ENCODE measurements at places on chromosomes 2 and 18.

DNA sequence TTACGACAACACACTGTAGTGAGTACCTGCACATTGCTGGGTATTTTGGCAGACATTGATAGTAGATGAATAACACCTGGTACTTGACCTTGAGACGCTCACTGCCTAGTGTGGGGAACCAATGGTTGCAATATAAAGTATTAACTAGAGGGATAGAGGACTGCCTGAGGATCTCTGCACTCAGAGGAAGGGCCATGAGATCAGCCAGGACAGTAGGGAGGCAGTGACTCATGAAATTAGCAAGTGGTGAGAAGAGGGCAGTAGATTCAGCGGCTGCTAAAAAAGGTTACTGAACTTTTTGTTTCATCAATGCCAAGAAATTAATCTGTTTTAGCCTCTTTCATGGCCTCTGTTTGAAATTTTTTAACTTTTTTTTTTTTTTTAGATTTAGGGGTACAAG, 250.8 kb upstream of the TCF4 start:
- no peak for DNase-seq

GRCh38 chr18:48638896-48639771, 100.3 kb downstream of the CTIF start:
- no peak for DNase-seq

DNA sequence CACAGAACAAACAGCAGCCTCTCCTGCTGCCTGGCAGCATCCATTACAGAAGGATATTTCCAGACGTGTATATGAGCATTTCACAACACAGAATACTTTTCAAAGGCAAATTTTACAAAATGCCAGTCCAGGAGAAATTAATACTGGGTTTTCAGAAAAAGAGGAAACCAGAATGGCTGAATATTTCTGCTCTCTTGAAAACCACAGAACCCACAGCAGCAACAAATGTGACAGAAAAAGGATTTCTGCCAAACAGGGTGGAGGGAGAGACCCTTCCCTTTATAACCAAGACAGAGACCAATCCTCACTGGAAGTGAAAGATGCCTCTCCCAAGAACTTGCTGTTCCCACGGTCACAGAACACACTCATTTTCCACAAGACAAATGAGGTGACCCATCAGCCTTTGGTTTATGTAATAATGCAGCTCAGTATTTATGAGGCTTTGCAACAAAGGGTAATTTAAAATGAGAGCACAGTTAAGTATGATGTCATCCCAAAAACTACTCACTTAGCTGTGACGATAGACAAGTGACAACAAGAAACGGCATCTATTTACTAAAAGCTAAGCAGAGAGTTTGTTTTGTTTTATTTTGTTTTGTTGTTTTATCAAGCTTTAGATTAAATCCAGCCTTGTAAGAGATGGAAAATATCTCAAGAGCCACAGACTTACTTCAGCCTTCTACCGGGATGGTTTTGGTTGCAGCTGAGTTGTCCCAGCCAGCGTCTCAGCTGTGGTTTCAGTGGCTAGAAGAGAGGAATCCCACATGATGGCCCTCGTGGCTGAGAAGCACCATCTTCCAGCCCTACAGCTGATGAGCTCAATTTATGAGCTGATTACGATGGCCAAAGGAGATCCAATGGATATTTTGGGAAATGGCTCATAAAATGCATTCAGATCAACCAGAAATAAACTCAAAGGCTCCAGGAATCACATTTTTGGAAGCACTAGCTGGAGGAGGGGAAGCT, 249.3 kb upstream of the AGAP1 start:
- DNase-seq, result no peak

DNA sequence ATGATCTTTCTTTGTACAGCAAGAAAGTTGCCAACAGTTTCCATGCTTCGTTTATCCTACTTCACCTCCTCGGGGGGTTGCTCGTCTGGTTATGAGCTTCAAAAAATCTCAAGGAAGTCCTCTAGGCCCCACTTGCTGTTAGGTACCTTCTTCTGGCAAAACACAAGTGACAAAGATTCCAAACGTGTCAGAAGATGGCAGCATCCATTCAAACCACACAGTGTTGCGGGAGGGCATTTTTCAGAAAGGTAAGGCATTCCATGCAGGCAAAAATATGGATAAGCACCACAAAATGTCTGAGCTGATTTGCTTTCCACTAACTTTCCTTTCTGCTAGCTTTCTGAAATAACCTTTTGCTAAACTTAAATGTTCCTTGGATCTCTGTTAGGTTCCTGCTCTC, 13.2 kb upstream of the OR6B3 start:
- DNase-seq, result no peak

DNA sequence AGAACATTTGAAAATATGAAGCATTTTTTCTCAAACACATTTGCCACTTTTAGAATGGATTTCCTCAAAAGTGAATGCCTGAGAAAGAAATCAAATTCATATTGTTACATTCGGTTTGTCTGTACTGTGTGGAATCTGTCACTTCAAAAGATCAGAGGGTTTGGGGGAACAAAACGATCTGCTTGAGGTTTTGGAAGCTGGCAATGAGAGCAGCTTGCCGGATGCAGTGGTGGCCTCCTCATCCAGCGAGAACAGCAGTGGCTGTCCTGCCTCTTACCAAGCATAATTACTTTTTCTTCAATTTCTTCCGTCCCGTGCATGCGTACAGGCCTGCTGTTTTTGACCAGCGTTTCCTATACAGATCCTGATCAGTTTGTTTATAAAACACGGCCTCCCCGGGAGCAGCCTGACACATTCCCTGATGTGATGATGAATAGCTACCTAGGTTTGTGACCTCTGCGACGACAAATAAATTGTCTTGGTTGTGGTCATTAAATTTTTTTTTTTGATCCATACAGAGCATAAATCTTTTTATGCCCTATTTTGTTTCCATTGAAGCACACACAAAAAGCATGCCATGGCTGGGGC, 45.2 kb downstream of the ITGA6 start:
- no peak for DNase-seq

DNA sequence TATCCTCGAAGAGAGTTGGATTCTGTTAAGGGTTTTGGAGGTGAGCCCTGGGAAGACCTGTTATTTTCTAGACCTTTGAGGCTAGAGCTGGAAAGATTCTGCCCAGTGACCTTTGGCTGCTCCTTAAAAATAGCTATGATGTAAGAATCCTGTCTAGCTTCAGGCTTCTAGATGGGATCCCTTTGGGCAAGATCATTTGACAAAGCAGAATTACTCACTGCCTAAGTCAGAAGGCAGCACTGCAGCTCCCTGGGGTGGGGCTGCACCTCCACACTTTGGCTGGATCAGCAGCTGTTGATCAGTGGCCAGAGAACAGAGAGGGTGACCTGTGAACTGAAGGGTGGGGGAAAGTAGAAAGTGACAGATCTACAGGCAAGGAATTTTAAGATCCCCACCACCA, 103.8 kb downstream of the ASAP2 start:
- no peak for DNase-seq

DNA sequence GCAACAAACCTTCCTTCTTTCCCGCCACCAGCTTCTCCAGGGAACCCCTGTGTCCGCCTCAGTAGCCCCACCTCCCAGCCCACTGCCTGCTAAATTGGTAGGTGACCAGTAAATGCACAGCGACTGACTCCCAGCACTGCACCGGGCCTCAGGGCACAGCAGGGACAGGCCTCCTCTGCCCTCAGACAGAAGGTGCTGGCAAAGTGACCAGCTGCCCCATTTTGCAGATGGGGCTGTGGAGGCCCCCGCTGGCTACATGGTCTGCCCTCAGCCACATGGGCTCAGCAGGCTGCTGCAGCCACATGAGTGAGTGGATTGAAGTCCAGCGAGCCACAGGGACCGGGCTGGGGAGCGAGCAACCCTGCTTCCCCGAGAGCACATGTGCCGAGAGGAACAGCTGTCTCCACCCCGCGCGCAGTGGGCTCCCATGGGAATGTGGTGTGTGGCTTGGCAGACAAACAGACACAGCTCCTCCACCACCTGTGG, 7.8 kb upstream of the NPPC start:
- no peak for DNase-seq

DNA sequence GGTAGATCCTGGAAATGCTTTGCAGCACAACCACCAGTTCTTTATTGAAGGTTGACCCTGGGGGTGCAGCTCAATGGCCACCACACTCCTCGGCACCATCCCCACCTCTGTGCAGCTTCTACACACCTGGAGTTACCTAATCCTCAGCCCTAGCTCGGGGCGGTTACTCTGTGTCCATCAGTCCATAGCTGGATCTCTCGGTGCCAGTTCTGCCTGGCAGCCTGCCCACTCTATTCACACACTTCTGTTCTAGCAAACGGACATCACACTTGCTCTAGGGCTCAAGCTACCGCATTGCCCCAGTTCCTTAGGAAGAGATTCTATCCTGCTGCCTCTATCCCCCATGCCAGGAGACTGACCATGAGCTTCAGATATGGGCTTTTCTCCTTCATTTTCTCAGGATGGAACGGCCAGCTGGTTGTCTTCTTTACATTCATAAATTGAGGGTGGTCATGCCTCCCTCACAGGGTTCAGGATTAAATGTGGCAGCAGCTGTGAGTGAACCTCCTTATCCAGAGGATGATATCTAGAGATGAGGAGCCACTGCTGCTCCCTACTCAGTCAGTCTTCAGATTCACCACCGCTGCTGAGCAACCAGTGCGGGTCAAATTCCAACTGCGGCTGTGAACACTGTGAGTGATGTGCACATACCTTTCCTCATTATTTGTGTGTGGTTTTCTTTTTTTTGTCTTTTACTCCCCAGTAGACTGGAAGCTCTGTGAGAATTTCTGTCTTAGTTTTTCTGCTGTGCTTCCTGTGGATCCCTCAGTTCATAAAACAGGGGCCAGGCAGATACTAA, 66.9 kb upstream of the TRIB2 start:
- DNase-seq, result no peak

GRCh38 chr2:162164802-162165201, 12.8 kb upstream of the GCG start:
- no peak for DNase-seq

DNA sequence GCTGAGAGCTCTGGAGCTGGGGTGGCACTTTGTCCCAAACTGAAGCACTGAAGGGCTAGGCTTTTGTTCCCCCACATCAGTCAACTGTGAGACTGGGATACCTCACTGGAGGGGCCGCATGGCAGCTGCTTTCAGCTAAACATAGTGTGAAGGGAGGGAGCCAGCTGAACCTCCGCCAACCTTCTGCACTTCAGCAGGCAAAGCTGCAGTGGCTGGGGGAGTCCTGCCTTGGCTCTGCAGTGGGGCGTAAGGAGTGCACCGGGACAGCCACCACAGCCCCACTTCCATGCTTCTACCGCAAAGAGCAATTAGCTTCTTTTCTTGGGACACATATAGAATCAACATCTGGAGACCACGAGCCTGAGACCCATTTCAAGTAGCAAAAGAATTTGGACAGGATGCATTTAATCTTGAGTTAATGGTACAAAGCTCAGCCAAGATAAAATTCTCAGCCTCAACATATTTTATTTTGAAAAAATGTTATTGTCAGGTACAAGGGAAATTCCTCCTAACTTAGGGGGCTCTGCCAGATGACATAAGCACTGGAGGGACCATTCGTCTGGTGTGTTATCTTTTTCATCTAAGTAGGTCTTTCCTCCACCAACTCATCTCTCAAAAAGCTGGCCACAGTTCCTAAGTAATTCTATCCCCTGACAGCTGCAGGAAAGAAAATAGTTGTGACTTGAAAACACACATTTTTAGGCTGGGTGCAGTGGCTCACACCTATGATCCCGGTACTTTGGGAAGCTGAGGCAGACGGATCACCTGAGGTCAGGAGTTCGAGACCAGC, 25.6 kb upstream of the MYCN start:
- DNase-seq, result no peak

DNA sequence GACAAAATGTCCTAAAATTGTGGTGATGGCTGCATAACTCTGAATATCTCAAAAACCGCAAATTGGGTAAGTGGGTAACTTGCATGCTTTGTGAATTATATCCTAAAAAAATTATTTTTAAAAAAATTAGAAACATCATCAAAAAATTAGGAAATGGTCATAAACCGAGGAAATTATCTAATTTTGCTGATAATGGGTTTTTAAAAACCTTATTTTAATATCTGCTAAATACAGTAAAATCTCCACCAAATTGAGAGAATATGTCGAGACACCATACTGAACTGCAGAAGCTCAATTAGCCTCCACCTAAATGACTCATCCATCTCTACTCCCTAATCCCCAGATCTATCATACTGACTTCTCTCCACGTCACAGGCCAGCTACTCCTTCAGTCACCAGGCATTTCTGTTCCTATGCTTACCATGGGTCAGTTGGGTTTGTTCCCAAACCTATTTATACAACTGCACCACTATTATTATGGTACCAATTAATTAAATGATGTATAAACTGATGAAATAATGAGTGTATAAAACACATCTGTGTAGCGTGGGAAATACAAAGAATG, 36.1 kb downstream of the SPIRE1 start:
- no peak for DNase-seq

DNA sequence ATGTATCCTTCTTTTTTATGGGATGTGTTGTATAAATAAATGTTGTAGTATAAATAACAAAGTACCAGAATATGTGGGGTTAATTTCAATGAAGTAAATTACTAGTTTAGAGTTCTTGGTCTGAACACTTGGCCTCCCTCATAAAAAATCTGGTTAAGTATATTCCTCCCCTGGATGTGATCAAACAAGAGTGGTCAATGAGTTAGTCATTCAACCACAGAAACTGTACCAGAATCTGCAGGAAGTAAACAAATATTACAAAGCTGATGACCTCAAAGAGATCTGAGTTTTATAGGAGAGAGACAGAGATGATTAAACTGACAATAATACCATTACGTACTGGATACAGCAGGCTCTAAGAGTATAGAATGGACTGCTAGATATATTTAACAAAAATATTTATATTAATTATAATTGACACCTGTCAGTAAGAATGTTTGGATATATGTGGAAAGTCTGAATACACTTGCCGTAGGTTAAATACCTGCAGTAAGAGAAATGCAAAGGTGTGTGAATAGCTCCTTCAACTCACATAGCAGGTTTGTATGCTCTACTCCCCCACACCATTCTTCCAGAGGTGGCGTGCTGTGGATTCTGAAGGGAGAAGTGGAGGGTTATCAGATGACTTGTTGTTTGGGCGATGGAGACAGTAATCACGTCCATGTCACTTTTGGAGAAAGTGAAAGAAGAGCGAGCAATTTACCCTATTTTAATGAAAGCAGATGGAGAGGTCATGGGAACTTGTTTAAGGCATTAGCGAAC, 108.3 kb upstream of the LRATD1 start:
- DNase-seq, result no peak

DNA sequence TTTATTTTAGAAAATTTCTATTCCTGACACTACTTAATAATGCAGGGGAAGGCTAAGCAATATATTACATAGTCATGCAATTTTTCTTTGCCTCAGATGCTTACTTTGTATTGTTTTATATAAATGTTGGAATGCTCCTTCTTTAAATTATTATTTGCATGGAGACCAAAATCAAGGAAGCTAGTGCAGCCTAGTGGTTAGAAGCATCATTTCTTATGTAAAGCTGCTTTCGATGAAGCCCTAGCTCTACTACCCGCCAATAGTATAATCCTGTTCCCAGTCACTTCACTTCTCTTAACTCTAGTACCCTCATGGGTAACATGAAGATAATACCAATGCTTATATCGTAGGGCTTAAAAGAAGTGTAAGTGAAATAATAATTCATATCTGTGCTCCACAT, 198.9 kb downstream of the LRATD1 start:
- no peak for DNase-seq

- no peak for DNase-seq
These were observed 56.4 kb downstream of the SCN3A start for GRCh38 chr2:165147186-165148045.

Measured in stimulated activated CD8-positive, alpha-beta memory T cell treated with anti-CD3 and anti-CD28 coated beads, Interleukin-12 subunit alpha, Interleukin-12 subunit beta, amount 100 ng/mL, for 4 hours (primary cell).